CD4-positive, alpha-beta T cell treated with Interferon gamma for 1 hour (primary cell): ENCODE measurements at places on chromosomes 13 and 19.

DNA sequence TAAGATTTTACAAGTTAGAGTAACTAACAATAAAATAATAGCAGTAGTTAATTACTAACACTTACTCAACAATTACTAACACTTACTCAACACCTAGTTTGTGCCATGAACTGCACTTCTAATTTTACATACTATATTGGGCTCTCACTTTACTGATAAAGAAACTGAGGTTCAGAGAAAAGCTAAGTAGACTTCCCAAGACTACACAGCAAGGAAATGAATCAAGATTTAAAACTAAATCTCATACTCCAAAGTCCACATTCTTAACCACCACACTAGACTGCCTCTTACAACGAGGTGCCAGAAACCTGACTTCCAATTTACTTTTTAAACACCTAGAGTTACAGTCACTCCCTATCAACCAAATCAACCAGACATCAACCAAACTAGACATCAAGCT lies 25.1 kb downstream of the RBM26 start:
- DNase-seq, result no peak

GRCh38 chr13:73731564-73731963 lies 402.6 kb downstream of the KLF12 start:
- no peak for DNase-seq

GRCh38 chr19:46133101-46133627 lies 8.7 kb upstream of the IGFL3 start:
- no peak for DNase-seq

DNA sequence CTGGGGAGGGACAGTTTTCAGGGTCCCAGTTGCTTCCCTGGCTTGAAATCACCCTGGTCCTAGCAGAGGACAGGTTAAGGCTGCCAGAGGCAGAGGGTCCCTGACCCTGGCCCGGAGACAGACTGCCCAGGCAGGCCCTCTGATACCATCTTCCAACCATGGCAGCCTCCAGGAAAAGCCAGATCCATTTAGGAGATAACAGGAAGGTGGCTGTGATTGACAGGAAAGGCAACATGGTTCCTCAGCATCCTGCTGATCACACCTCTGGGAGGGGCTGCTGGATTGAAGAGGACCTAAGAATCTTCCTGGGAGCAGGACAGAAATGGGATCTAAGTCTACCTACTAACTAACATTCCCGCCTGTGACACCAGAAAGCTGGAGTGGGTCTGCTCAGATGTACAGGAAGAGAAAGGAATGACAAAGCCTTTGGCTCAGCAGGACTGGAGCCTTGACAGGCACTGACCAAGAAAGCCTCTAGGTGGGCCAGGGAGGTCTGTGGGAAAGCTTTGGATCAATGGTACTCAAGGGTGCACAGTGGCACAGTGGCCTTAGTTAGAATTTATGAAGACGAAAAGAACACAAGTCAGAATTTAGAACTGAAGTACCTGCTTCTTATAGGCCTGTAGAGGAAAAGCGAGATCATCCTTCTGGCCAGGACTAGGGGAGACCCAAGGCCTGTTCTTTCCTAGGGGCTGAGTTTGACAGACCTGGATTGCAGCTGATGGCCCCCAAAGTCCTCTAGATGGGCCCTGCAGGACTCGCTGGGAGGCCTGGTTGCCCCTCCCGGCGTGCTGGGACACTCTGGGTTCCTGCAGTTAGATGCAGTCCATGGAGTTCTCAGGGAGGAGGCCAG lies 2.3 kb upstream of the PRKACA start:
- no peak for DNase-seq

DNA sequence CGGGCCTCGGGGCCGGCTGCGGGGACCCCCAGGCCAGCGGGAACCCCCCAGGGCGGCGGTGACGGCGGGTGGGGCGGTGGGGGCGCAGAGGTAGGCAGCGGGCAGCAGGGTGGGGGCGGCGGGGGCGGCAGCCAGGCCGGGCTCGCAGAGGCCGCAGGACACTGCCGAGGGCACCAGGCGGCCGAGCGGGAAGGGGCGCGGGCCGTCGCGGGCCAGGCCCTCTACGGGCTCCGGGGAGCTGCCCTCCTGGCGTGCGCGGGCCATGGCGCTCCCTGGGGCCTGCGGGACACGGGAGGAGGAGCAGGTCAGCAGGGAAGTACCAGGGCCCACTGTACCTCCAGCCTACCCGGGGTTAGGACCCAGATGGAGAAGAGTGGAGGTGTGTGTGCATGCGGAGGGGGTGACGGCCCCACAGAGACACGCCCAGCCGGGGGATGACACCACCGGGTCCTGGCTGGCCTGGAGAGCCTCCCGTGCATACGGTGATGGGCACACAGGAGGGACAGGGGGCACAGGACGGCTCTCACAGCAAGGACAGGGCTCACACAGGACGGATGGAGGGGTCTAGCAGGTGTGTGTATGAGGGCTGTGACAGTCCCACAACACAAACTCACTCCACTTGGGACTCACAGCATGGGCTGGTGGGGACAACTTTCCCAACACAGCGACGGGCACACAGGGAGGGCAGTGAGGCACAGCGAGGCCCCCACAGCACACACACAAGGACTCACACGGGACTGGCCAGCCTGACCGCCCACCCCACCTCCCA lies 2.6 kb downstream of the BBC3 start:
- peak; percentile 56 for DNase-seq

- DNase-seq, result no peak
Observed at GRCh38 chr13:79932556-79932955, 408.4 kb downstream of the SPRY2 start.

GRCh38 chr13:109095126-109095525 lies 465.7 kb downstream of the MYO16 start:
- no peak for DNase-seq

- DNase-seq, result no peak
Observed at GRCh38 chr19:50512999-50513745, 541 bp downstream of the ASPDH start.

GRCh38 chr19:4456476-4456842 lies 1.1 kb downstream of the UBXN6 start:
- DNase-seq, result no peak

- no peak for DNase-seq
Observed at GRCh38 chr13:46530084-46530935, 22.7 kb upstream of the LRCH1 start.

DNA sequence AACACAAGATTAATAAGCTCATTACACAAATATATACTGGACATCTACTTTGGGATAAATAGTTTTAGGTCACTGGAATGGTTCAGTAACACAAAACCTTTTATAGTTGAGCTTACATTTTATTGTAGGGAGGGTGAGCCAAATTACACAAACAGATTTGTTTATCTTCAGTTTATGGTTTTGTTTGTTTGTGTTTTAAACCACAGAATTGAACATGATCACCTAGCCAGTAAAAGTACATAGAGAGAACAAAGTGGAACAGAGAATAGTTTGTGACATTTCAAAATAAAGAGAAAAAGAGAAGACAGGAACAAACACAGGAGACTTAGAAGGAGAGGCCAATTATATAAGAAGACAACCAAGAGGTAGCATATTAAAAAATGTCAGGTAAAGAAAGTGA lies 1930.2 kb upstream of the PCDH20 start:
- DNase-seq, result no peak
